Stimulated activated CD4-positive, alpha-beta T cell treated with anti-CD3 and anti-CD28 coated beads, TNF-alpha, amount 100 ng/mL, for 1 hour (primary cell): ENCODE measurements at places on chromosomes 2 and 18.

- DNase-seq, result no peak
These were observed 90.2 kb downstream of the ACTR2 start for GRCh38 chr2:65317841-65318240.

DNA sequence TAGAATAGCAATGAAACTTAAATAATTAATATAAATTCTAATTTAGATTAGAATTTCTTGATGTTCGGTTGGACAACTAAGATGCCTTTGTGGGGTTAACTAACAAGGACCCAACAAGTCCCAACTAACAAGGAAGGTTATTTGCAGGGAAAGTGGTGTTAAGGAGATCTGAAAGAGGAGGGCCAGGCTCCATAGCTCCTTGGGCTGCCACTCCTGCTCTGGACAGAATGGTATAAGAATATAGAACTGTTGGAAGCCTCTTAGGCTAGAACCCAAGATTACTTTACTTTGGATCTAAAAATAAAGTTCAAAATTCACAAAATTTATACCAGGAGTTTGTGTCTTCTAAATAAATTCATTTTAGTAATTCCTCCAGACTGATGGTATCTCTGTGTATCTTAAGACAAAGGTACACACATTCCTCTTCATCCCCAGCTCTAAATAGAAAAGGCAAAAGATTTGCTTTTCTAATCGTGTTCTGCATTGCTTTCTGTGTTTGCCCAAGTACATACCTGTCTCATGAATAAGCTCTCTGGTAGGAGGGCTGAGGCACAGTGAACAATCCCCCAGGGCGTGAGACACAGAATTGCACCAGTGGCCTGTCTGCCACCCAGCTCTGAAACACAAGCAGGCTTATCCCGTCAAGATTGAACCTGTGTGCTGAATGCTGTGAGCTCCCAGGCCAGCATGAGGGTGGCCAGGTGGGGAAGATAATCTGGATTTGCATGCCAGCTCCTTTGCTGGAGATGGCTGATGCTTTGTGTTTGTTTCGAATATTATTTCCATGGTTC is 176.0 kb downstream of the ACKR3 start:
- no peak for DNase-seq

DNA sequence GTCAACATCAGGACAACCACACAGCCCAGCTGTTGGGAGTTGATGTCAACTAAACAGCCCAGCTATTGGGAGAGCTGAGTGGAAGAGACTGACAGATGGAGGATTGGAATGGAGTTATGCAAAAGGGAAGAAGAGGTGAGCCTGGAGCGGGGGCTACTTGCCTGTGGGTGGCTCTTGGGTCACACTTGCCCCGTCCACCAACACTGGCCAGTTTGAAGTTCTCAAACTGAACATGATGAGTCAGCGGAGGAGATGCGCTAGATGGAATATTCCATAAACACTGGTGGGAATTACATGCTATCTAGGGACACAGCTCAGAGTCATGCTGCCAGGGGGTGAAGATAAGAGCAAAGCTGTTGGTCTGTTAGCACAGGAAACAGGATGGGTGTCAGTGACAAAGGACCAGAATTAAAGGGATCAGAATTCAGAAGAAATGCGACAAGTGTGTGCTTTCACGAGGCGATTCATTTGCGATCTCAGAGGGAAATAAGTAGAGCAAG is 33.2 kb upstream of the AGAP1 start:
- no peak for DNase-seq

GRCh38 chr2:166436189-166436588 is 57.9 kb downstream of the SCN7A start:
- DNase-seq, result no peak

GRCh38 chr2:218075975-218076811 is 7.1 kb downstream of the RUFY4 start:
- DNase-seq, result no peak

- no peak for DNase-seq
These were observed 1.3 kb upstream of the CMPK2 start for GRCh38 chr2:6866982-6867381.
